ENCODE measurements at places on chromosomes 3 and 15.

DNA sequence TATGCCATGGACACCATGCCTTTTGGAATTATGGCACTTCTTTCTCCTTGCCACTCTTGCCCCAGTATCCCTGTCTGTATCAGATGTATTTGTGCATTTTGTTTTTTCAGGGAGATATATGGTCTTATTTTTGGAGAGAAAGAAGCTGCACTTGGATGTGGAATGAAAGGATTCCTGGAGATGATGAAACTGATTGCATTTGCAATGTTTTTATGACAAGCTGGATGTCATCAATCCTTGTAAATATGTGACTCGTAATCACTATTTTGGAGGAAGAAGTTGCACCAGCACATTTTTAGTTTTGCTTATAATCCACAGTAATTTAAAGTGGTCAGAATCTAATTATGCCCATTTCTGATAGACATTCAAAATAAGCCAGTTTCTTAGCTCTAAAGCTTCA lies 165.0 kb downstream of the NR1D2 start:
- DNase-seq: no peak

DNA sequence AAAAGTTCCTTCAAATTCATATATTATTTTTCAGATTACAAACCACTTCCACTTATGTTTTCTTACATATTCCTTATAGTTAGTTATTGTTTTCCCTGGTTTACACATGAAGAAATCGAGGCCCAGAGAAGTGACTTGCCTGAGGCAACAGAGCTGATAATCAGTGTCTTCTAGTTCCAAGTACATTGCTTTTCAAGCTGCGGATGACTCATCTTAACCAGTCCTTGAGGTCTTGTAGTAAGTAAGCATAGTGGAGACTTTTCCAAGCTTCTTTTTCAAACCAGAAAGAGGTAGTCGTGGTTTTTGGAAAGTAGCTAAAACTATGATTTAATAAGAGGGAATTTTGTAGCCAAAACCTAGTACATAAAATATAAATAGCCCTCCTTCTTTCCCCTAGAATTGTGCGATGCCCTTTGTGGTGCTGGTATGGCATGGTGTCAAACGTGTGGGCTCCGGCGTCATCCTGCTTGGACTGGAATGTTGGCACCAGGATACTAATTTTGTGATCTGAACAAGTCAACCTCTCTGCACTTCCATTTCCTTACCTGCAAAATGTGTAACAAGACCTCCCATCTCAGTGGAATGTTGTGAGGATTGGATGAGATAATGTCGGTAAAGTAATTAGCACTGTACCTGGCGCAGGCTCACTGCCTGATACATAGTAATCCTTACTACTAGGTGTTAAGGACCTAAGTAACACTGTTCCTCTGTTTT lies 19.0 kb upstream of the DLG1 start:
- no peak for DNase-seq

GRCh38 chr3:141231952-141232823 lies 563 bp downstream of the PXYLP1 start:
- no peak for DNase-seq

DNA sequence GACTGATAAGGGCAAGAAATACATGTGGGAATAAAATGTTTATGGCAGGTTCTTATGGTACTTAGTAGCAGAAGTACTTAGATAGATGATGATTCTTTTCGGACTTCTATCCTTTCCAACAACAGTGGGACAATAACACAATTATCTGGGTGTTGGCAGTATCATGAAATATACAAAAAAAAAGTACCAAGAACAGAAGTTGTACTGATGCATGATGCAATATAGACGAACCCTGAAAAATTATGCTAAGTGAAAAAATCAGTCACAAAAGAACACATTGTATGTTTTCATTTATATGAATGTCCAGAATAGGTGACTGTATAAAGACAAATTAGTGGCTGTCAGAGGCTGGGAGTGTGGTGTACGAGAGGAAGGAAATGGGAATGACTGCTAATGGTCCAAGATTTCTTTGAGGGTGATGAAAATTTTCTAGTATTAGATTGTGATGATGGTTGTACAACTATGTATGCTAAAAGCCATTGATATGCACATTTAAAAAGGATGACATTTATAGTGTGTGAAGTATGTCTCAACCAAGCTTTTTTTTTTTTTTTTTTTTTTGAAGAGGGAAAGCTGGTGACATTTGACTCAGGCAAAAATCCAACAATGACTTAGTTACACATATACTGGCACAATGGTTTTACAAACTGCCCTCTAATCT lies 20.0 kb downstream of the PDE12 start:
- DNase-seq: no peak

- DNase-seq: no peak
Measured at GRCh38 chr3:148790370-148790769, 37.2 kb upstream of the CPB1 start.

GRCh38 chr15:62665449-62665848 lies 377.1 kb upstream of the TPM1 start:
- no peak for DNase-seq

DNA sequence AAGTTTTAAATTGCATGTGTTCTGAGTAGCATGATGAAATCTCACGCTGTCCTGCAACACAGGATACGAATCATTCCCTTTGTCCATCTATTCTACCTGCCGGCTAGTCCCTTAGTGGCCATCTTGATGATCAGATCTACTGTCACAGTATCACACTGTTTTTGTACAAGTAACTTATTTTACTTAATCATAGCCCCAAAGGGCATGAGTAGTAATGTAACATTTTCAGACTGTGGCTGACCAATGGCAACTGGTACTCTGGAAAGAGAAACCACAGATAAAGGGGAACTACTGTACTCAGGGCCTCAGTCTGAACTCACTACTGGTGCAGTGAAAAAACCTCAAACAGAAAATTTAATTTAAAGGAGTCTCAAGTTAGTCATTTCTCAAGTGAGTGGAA lies 127.3 kb upstream of the MRPL3 start:
- DNase-seq: no peak

DNA sequence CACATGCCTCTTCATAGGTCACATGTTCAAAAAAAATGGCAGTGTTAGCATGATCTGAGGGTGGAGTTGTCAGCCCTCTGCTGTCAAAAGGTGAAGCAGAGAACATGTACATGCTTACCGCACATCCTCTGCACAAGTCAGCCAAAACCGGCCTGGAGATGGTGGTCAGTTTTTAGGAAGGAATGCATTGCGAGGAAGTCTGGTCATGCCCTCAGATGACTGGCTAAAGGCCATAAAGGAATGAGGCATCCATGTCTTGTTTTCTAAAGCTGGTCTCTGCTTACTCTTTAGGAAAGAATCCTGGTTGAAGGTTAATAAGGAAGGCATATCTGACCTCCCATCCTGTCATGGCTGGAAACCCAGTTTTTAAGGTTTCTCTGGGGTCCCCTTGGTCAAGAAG lies 292.0 kb upstream of the CCDC54 start:
- no peak for DNase-seq

GRCh38 chr15:33243869-33244268 lies 49.4 kb upstream of the FMN1 start:
- DNase-seq: no peak

GRCh38 chr15:58992181-58992580 lies 4.7 kb downstream of the RNF111 start:
- DNase-seq: no peak

GRCh38 chr3:148319960-148320359 lies 377.7 kb upstream of the AGTR1 start:
- DNase-seq: no peak

DNA sequence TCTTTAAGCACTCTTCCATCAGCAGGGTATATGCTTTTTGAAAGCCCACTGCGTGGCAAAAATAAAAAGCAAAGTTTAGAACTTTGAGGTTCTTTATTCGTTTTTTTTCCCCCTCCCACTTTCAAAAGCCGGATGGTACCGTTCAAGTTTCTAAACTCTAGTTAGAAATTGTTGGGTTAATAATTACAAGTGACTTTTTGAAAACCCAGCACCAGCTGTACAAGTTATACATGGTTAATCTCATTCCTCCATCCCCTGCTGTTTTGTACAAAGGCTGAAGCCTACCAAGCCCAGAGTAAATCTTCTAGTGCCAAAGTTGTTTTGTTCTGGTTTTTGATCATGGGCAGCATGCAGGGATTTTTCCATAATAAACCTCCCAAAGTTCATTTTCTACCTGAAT lies 48.6 kb downstream of the WDR72 start:
- DNase-seq: no peak

- DNase-seq: no peak
Measured at GRCh38 chr3:115667738-115668065, 44.4 kb downstream of the GAP43 start.

GRCh38 chr15:99335508-99335907 lies 84.2 kb downstream of the LRRC28 start:
- no peak for DNase-seq

DNA sequence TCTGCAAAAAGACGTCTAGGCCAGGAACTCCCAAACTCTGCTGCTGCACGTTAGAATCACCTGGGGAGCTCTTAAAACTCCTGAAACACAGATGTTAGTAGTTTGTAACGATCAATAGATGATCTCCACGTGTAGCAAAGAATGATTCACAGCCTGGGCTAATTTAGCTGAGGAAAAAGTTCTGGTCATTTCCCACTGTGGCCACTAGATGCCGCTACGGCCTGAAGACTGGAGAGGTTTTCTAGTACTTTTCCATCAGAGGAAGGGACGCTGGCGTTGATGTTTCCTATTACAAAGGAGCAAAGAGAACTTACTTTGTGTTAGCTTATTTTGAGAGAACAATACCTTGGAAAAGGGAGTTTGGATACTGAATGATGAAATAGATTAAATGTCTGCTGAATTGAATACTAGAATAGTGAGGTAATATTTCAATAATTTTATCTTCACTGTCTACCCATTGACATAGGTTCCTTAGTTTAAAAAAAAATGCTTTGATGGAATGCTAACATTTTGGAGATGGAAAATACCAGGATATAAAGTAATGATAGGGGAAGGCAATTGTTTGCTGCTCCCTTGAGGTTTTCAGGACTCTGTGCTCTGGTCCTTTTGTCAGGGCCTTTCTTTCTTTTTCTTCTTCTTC lies 159.1 kb downstream of the P3H2 start:
- peak; percentile 85 for DNase-seq

DNA sequence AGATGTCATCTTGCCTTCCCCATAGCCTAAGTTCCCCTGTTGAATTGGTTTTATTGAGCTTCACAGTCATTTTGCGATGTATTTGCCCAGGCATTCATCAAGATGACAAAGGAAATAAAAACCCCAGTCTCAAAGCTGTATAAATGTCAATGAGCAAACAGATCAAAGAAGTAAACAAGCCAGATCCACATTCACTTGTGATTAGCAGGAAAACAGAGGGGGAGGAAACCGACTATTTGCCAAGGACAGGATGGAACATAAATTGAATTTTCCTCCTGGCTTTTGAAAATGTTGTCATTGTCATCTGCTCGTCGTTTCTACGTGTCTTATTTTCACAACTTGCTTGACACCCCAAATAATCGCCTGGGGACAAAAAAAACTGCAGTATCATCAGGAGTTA lies 83.5 kb downstream of the SV2B start:
- DNase-seq: no peak

DNA sequence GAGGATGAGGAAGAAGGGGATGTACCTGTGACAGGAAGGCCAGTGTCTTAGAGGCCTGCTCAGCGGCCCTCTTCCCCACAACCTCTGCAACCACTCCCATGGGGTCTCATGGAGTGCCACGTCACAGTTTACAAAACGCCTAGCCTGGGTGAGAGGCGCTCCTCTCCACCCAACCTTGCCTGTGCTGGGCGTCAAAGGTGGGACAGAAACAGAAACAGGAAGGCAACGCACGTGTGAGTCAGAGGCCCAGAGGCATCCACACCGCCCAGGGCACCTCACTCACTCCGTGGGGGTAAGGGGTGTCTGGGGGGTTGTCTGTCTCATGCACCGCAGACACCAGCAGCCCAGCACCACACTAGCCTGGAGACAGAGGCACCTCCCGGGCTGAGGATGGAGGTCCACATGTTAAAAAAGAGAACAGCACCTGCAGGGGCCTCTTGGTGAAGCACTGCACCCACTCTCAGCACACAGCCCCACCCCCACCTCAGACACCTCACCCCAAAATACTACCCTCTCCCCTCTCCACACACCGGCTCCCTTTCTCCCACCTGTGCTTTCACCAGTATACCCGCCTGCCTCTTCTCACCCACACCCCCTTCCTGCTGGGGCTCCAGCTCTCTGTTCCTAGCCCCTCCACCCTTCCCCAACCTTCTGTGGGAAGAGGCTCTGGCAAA lies 4.7 kb upstream of the CALML4 start:
- DNase-seq: no peak

DNA sequence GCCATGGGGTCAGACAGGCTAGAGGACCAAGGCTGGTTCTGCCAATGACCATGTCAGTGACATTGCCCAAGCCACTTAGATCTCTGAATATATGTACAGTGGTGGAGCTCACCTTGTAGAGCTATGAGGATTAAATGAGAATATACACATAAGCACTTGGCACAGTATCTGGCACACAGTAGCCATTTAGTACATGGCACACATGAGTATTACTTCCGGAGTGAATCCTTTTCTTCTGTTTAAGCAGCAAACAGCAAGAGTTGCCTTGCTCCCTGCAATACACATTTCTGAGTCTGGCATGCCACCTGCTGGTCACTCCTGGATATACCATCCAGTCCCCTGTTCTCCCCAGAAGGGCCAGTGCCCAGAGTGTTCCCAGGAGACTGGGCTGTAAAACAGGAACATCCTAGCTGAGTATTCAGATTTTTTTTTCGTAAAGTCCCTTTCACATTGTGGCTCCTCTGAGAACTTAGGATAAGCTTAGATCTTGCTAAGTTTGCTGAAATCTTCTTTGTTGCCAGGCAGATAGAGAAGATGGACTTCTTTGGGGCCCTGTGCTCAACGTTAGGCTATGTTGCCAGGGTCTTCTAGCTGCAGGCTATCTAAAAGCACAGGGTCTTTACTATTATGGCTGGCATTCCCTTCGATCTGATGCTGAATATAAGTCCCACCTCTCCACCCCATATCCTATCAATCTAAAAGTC lies 203.4 kb downstream of the ADAMTS9 start:
- peak; percentile 87 for DNase-seq

DNA sequence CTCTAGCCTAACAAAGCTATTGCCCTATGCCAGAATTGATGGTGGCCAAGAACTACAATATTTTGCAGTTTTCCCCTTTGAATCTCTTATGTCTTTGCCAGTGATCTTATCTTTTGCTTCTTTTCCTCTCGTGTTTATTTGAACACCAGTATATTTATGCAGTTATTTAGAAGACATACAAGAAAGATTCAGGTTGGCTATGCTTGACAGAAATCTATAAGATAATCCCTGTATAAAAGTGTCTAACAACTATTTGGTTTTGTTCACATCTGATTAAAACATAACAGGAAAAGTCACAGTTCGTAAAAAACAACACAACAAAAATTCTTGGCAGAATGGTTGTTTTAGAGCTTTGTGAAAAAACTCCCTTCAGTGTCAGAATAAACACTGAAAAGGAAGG lies 63.7 kb downstream of the SEMA6D start:
- DNase-seq: peak; percentile 20

GRCh38 chr15:67085818-67086636 lies 20.6 kb downstream of the SMAD3 start:
- DNase-seq: no peak

DNA sequence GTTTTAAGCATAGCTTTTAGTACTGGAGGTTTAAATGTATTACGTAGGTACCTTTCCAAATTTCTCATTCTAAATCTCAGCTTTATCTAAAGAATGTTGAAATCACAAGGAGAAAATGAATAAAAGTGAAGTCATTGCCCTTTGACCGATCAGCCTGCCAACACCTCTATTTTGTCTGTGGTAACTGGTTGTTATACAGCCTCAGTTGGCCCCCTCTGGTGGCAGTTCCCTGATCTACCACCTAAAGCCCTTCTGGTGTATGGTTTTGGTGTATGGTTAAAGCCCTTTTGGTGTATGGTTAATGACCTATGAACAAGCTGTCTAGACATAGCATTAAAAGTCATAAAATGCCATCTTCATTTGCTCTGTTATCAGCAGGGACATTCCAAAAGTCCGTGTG lies 378.2 kb upstream of the AZI2 start:
- no peak for DNase-seq

- no peak for DNase-seq
Measured at GRCh38 chr15:89157061-89157460, 64.3 kb downstream of the RLBP1 start.

Data from muscle of back (tissue), 13 donors.